GM12892 (cell line): ENCODE measurements at places on chromosomes 4 and X.

DNA sequence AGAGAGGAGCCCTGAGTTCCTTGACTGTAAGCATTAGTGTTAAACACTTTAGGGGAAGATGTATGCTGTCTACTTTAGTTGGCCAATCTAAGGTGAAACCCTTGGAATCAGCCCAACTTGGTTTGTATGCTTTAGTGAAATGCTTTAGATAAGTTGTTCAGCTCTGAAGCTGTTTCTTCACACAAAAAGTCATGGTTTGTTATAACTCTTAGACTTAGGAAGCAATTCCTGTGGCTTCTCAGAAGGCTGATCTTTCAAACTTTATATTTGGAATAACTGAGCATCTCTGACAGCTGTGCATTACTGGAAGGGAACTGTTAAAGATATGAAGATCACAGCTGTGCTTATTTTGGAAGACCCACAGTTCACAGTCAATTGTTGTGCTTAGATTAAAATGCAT is 714.1 kb downstream of the FAT4 start:
- DNase-seq: no peak

DNA sequence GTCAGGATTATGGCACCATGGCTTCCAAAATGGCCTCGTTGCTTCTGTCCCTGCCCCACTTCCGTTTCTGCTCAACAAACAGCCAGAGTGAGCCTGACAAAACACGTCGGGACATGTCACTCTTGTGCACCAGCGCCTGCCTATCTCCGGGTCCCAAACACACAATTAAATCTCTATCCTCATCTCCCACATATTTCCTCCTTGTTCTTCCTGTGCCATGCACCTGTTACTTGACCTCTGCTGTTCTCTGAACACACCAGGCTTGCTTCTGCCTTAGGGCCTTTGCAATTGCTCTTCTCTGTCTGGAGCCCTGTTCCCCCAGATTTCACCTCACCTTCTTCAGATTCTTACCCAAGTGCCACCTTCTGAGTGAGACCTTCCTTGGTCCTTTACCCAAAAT is 12.7 kb upstream of the CD38 start:
- DNase-seq: no peak

DNA sequence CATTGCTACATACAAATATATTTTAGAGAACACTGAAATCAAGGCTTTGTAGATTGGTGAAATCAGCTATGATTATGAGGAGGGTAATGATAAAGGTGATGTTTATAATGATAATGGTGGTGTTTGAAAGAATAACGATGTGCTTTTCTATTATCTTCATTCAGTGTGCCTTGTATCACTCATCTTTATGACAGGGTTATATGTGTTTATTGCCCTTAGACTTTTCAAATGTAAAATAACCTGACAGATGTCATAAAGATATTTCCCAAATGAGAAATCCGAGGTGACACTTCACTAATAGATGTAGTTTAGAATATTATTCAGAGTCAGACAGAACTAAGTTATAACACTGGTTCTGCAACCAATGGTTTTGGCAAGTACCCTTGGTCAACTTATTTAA is 323.0 kb upstream of the SPANXN4 start:
- DNase-seq: no peak

DNA sequence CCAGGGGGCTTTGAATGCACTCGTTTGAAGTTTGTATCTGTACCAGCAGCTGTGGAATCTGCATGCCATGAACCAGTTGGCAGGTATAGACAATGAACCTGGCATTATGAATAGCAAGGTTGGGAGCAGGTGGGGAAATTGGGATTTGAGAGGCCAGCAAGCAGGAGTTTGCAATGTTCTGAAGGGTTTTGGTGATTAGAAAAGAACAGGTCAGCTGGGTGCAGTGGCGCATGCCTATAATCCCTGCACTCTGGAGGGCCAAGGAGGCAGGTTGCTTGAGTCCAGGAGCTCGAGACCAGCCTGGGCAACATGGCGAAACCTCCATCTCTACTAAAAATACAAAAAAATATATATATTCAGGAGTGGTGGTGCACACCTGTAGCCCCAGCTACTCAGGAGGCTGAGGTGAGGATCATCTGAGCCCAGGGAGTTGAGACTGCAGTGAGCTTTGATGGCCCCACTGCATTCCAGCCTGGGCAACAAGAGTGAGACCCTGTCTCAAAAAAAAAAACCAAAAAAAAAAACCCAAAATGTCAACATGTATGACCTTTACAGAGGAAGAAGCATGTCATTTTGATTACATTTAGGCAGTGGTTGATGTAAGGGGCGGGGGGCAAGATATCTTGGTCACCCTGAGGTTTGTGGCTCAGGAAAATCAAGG is 63.9 kb downstream of the TSC22D3 start:
- no peak for DNase-seq

- DNase-seq: no peak
Observed at GRCh38 chr4:169274033-169274432, 3.3 kb upstream of the SH3RF1 start.

GRCh38 chr4:20422398-20422797 is 170.7 kb downstream of the SLIT2 start:
- DNase-seq: no peak

GRCh38 chr4:76210452-76210851 is 3.2 kb downstream of the SCARB2 start:
- DNase-seq: no peak
